ENCODE measurements at places on chromosomes 1 and 21.
A peak's percentile ranks its signal among the peaks of the same experiment; 100 is the strongest.

DNA sequence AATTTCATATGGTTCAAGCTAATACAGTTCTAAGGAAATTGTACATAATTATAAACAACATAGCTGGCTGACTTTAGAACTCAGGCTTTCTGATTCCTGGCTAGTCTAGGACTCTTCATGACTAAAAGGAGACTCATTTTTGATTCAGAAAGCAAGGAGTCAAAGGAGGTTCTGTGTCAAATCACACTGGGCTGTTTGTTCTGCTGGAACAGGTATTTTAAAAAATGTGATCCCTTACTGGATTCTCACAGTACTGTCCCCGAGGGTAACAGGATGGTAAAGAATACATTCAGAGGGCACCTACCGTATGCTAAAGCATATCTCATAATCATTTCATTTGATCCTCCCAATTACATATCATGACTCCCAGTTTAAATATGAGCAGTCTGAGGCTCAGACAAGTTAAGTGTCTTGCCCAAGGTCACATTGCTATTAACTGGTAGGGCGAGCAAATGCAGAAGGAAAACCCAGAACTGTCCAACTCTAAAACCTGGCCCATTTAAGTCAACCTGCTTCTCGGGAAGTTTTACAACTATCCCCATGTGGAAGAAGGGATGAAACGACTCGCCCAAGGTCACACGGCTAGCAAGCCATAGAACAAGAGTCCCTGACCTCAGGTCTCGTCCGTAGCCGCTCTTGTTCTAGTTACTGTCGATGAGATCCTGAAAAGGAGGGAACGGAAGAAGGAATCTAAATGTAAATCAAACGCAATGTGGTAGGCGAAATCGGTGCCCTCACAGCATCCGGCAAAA lies 675 bp downstream of the MYSM1 start:
- DNase-seq, result peak; percentile 28

DNA sequence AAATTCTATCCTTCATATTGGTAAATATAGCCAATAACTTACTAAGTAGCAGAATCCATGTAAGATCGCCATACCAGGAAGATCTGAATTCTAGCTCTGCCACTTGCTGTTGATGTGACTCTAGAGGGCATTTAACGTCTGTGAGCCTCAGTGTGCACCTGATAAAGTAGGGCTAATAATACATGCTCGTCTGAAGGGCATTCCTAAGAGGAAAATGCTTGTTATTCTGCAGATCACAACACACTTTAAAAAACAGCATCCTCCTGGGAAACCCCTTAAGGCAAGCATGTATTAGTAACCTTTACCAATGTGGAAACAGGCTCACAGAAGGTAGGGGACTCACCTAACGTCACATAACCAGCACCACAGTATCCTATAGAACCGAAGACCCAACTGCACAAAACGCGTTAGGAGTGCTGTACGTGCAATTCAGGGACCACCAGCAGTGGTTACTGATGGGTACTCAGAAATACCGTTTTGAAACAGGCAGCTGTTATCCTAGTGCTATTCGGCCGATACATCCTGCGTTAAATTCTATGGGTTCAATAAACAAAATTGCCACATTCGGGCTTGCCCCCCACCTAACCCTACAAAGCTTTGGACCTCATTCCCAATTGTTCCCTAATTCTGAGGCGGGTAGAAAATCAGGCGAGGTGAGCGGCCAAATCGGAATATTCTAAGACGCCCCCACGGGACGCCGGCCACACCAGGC lies 758 bp downstream of the DEPDC1 start:
- DNase-seq, result peak; percentile 74

- peak; percentile 84 for DNase-seq
Observed at GRCh38 chr1:202998836-202999750, 8.1 kb upstream of the TMEM183A start.

GRCh38 chr1:78519446-78519845 lies 28.7 kb downstream of the PTGFR start:
- no peak for DNase-seq

DNA sequence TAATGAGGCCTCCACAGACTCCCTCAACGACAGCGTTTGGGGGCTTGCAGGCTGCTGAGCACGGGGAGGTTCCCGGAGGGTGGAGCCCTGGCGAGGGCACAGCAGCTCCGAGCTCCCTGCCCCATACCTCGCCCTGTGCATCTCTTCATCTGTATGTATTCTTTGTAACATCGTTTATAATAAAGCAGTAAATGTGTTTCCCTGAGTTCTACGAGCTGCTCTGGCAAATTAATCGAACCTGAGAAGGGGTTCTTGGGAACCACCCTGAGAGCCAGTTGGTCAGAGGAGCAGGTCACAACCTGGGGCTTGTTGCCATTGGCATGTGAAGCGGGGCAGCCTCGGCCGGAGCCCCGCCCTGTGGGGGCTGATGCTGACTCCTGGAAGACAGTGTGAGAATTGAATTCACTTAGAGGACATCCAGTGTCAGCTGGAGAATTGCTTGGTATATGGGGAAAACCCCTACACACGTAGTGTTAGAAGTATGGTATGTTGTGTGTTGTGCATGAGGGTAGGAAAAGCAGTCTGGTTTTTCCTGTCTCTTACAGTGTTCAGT lies 11.5 kb downstream of the SLC37A1 start:
- no peak for DNase-seq

DNA sequence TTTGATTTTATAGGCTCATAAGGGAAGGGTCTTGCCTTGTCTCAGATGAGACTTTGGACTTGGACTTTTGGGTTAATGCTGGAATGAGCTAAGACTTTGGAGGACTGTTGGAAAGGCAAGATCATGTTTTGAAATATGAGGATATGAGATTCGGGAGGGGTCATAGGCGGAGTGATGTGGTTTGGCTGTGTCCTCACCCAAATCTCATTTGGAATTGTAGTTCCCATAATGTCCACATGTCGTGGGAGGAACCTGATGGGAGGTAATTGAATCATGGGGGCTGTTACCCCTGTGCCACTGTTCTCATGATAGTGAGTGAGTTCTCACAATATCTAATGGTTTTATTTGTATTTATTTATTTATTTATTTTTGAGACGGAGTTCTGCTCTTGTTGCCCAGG lies 6.9 kb upstream of the CSDE1 start:
- no peak for DNase-seq

GRCh38 chr1:225319871-225320270 lies 108.0 kb downstream of the LBR start:
- DNase-seq, result no peak

- no peak for DNase-seq
Observed at GRCh38 chr1:150927624-150928023, 1.5 kb downstream of the SETDB1 start.

DNA sequence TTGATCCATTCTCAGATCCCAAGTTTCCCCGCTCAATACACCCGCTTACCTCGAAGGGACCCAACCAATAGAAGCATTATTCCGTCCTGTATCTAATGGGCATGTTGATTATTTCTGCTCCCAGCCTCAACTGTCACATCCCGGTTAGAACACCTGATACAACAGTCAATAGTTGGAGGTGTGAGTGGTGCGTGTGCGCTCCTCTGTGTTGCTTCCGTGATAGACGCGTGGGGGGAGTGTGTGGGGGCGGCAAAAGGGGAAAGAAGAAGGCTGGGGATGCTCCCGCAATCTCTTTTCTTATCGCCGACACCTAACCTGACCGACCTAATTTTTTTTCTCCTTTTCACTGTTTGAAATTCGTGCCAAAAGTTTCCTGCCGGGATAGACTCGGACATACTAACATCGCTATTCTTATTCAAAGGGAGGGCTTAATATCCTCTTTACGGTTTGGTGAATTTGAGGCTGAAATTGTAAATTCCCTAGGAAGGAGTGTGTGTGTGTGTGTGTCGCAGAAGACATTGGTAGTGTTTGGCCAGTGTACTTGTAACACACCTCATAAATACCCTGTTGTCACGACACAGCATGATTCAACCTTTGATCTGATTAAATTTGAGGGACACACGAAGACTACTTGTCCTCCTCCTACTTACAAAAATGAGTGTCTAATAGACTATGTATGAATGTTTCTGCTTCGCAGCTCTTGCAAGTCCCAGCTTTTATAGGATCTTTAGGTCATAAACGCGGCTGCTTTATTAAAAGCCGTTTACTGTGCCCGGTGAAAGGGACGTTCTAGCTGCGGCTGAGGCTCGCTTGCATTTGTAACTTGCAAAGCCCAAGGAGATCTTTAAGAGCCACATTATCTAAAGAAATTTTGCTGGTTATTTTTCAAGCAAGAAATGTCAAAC lies 1.5 kb upstream of the PROX1 start:
- DNase-seq, result peak; percentile 26

DNA sequence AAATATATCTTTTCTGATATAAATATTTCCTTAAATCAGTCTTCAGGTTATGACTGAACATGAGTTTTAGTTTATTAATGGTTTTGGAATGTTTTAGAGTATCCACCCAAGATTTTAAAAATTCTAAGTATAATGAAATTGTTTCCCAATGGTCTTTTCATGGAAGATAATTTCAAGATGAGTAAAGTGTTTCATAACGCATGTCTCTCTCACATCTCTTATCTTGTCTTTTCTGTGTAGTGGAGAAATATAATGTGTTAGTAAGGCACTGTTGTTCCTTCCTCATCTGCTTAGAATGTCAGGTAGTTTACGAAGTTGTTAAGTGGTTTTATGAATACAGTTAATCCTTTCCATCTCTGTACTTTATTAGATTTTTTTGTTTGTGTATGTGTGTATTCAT lies 49.6 kb downstream of the PLA2G4A start:
- no peak for DNase-seq

GRCh38 chr1:41404308-41404761 lies 43.1 kb downstream of the FOXO6 start:
- DNase-seq, result peak; percentile 92

- DNase-seq, result peak; percentile 12
Observed at GRCh38 chr1:47262787-47263413, 30.9 kb upstream of the TAL1 start.

GRCh38 chr1:29356663-29357062 lies 120.3 kb downstream of the PTPRU start:
- peak; percentile 15 for DNase-seq

GRCh38 chr1:71357708-71358107 lies 276.9 kb upstream of the ZRANB2 start:
- DNase-seq, result no peak

DNA sequence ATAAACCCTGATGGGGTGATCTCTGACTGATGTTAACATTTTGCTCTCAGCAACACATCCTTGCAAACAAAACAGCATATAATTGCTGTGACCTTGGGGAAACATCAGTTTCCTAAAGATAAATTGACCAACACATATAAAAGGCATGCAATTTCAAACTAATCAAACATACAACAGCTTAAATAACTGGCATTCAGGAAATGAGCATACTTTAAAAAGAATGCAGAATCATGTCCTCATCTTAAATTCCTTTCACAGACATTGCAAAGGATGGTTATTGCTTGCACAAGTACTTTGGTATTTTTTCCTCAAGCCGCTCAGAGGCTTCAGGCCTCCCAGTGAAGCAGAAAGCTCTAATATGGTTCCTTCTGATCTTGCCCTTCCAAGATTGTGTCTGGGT lies 53.4 kb upstream of the RGS18 start:
- DNase-seq, result peak; percentile 51

- DNase-seq, result peak; percentile 81
Observed at GRCh38 chr1:3910857-3911845, 11.1 kb upstream of the C1orf174 start.

DNA sequence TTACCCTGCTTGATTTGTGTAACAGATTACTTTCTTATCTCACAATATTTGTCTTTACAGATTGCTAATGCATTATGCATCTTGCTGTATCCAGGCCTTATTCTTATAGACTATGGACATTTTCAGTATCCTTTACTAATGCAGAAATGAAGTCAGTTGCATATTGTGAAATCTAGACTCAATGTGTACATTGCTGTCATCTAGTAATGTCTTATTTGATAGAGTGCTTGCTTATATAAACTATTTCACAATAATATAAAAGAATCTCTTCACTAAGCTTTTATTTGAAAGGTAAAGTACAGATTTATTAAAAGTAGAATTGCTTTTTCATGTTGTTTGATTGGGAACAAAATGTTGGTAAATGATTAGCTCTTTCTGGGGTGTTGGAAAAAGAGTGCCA lies 39.6 kb downstream of the ALG6 start:
- DNase-seq, result no peak

DNA sequence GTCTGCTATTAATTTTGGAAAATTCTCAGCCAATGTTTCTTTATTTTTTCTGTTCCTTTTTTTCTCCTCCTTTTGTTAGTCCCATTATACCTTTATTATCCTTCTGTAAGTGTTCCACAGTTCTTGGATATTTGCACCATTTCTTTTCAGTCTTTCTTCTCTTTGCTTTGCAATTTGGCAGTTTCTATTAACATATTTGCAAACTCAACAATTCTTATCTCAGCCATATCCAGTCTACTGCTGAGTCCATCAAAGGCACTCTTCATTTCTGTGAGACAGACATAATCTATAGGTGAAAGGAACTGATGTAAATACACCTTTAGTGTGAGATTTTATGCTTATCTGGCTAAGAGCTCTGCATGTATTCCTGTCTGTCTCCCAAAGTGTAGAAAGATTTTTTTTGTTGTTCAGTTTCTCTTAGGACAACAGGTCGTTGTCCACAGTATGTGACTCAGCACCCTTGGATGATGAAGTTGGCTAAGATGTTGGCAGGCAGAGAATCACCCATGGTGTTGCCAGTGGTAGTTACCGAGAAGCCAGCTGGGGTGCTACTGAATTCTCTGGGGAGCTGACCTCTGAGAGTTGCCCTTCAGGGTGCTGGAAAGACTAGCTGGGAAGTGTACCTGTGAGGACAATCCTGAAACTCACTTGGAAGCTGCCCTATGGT lies 38.4 kb downstream of the LEPR start:
- no peak for DNase-seq

- no peak for DNase-seq
Observed at GRCh38 chr21:37849506-37850102, 66.7 kb downstream of the KCNJ6 start.

GRCh38 chr1:7642781-7643529 lies 128.1 kb upstream of the VAMP3 start:
- DNase-seq, result peak; percentile 21

GRCh38 chr1:106517224-106517623 lies 539.2 kb upstream of the PRMT6 start:
- no peak for DNase-seq

DNA sequence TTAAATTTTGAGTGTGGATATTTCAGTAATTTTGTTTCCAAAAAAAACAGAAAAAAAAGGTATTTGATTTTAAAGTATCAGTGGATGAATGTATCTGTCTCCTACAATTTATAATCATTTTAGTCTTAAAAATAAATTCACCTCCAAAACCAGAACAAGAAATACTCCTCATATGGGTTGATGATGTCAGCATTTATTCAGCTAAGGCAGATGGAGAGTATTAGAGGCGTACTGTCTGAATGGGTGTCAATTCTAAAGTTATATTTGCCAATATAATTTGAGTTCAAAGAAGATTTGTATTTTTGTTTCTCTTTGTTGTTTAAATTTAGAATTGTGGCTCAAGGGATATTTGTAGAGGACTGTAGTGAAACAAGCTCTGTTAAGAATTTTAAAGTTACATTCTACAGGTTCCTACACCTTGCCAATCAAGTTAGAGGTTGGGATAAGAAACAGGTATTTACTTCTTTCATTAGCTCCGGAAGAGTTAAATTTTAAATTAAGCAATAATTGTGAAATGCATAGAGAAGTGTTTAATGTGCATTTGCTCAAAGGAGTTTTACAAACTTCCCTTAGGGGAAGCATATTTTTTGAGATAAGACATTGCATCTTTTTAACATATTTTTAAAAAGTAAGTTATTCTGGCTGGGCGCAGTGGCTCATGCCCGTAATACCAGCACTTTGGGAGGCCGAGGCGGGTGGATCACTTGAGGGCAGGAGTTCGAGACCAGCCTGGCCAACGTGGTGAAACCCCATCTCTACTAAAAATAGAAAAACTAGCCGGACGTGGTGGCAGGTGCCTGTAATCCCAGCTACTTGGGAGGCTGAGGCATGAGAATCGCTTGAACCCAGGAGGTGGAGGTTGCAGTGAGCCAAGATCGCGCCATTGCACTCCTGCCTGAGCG lies 1.2 kb downstream of the PLA2G4A start:
- DNase-seq, result no peak

Measured in NCI-H1417 (cell line).